ENCODE measurements at places on chromosomes 5 and 9.

DNA sequence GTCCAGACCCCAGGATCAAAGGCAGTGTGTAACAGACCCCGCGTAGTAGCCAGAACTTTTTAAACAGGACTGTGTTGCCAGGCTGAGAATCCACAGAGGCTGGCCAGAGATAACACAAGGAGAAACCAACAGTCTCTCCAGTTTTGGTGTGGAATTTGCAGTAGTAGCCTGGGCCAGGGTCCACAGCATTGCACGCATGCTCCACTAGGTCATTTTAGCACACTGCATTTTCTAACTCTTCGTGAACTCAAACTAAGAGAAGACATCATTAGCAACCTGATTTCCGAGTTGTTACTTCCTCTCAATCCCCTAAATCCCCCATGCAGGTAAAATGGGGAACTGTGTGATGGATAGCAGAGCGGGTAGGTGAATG, 119.6 kb downstream of the BOD1 start:
- no peak for DNase-seq

DNA sequence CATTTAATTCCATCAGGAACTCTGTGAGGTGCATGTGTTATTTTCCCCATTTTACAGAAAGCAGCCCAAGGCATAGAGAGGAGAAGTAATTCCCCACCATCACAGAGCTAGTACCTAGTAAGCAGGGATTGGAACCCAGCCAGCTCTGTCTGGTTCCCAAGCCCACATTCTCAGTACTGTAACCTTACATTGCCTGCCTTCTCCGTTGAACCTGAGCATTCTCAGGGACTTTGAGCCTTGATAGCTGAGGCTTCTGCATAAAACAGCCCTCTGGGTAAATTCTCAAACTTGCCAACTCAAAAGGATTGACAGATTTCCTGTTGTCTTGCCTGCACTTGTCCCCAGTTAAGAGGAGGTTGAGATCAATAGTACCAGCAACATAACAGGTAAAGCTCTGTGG, 9.2 kb upstream of the GLE1 start:
- DNase-seq, result no peak

DNA sequence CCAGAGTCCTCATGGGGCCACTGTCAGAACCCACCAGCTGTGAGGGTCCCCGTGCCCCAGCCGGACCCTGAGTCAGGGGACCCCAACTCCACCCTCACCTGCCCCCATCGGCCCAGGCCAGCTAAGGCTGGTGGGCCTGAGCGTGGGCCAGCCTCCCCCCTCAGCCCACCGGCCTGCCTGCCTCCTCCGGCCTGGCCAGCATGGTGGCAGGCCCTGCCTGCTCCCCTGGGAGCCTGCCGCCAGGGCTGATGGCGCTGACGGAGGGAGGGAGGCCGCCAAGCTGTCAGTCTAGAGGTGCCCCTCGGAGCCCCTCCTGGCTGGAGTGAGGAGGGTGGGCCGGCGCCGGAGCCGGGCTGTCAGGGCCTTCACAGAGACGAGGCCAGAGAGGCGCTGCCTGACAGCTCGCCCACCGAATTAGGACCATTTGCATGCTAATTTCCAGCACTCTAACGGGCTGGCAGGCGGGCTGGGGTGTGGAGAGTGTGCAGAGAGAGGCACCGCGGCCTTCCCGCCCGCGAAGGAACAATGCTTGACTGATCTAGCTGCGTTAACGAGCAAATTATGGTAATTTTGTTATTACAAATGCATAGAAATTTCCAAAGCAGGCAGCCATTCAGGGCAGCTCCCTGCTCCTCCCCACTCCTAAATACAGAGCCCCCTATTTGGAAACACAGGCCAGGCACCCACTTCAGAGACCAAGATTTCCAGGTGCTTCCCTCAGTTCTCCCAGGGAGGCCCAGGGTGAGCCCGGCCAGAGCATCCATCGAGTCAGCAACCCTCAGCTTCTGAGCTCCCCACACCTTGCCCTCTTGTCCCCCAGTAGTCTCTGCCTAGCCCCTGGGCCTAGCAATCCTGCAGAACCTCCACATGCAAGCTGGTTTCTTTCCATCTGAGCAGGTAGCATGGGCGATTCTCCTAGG, 169.3 kb downstream of the PAX5 start:
- DNase-seq, result no peak

GRCh38 chr9:89749500-89750116, 144.8 kb downstream of the GADD45G start:
- no peak for DNase-seq

- DNase-seq, result no peak
These were observed 92.7 kb upstream of the OSMR start for GRCh38 chr5:38753141-38753540.

DNA sequence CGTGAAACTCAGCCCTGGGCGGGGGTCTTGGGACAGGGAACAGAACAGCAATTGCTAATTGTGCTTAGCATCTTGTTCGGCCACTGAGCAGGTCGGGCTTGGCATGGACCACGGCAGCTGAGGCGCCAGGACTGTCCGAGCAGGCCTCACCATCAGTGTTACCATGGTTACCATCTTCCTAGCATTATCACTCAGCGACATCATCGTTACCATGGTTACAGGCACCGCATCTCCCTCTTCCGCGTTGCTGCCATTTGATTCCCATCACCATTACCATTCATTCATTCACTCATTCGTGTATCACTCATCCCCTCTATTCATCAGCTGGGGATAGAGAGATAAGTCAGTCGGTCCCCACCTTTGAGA, 81.0 kb upstream of the ZBTB43 start:
- no peak for DNase-seq

GRCh38 chr5:98349990-98350365, 423.5 kb upstream of the RGMB start:
- DNase-seq, result no peak

- no peak for DNase-seq
These were observed 259.2 kb downstream of the PDZD2 start for GRCh38 chr5:31898036-31898632.

- no peak for DNase-seq
These were observed 45.5 kb upstream of the SHISAL2B start for GRCh38 chr5:64644831-64645230.

DNA sequence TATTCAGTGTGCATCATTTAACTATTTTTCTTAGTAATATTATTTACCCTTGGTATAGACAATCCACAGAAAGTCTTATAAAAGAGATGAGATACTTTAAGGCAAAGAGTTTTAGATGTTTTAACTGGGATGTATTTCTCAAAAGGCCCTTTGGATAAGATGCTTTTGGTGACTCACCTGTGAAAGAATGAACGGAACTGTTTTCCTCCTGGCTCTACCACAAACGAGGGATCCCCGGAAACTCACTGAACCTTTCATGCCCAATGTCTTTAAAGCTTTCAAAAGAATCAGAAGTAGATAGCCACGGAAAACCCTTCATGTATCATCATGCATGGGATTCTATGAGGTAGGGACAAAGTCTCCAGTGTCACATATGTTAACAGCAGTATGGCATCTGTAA, 1.6 kb downstream of the ZNF782 start:
- DNase-seq, result no peak

DNA sequence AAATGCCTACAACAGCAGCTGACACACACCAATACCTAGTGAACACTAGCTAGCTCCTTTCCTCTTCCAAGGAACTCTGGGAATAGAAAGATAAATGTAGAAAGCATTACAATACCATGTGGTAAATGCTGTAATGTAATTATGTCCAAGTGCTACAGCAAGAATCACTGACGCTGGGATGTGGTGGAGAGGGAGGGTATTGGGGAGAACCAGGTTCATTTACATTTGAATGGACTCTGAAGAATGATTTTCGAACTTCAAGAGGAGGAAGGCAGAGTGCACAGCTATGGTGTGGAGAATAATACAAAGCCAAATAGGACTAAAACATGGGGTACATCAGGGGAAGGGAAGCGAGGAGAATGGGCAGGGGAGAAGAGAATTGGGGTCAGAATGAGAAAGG, 158.0 kb downstream of the CDK5RAP2 start:
- no peak for DNase-seq

GRCh38 chr5:150789450-150789849, 10.9 kb downstream of the SMIM3 start:
- DNase-seq, result no peak

- no peak for DNase-seq
These were observed 13.9 kb downstream of the TLR4 start for GRCh38 chr9:117718085-117718484.

- no peak for DNase-seq
These were observed 97.9 kb downstream of the SV2C start for GRCh38 chr5:76180814-76181805.

DNA sequence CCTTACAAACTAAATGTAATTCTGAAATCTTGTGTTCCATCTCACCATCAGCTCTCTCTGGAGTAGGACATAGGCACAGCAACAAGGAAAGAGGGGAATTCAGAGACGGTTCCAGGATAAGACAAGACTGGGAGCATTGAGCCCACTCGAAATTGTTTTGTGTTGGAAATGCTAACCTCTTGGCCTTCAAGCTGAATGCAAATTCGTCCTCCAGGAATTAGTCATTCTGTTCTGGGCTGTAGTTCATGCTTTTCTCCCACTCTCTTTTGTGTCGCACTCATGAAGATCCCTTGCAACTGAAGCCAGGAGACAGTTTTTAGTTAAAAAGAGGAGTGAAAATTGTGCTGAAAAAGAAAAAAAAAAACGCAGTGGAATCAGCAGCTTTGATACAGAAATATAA, 121.7 kb upstream of the SEMA6A start:
- no peak for DNase-seq

- DNase-seq, result no peak
These were observed 152.8 kb upstream of the IER5L start for GRCh38 chr9:129330711-129331492.

- no peak for DNase-seq
These were observed 24.8 kb downstream of the IL6ST start for GRCh38 chr5:55969956-55970355.

GRCh38 chr9:110605565-110605964, 26.0 kb upstream of the SVEP1 start:
- DNase-seq, result no peak

- DNase-seq, result no peak
These were observed 1.1 kb downstream of the ALDH1A1 start for GRCh38 chr9:72951520-72952380.

GRCh38 chr5:143281226-143281625, 122.3 kb downstream of the NR3C1 start:
- DNase-seq, result no peak

- DNase-seq, result no peak
These were observed 138.7 kb upstream of the EFNA5 start for GRCh38 chr5:107809201-107810034.

DNA sequence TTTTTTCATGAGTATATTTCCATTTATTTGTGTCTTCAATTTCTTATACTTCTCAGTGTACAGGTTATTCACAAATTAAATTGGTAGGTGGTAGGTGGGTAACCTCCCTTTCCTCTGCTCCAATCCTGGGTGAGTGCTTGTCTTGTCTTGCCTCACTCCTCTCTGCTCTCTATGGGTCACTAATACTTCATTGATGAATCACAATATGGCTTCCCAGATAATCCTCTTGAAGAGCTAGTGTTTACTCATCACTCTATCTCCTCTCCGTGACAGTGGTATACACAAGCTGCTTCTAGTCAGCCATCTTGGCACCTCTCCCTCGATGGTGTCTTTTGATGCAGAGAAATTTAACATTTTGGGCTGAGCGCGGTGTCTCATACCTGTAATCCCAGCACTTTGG, 331.8 kb upstream of the NMUR2 start:
- DNase-seq, result no peak

- no peak for DNase-seq
These were observed 72.9 kb downstream of the SEC61B start for GRCh38 chr9:99294850-99295461.

DNA sequence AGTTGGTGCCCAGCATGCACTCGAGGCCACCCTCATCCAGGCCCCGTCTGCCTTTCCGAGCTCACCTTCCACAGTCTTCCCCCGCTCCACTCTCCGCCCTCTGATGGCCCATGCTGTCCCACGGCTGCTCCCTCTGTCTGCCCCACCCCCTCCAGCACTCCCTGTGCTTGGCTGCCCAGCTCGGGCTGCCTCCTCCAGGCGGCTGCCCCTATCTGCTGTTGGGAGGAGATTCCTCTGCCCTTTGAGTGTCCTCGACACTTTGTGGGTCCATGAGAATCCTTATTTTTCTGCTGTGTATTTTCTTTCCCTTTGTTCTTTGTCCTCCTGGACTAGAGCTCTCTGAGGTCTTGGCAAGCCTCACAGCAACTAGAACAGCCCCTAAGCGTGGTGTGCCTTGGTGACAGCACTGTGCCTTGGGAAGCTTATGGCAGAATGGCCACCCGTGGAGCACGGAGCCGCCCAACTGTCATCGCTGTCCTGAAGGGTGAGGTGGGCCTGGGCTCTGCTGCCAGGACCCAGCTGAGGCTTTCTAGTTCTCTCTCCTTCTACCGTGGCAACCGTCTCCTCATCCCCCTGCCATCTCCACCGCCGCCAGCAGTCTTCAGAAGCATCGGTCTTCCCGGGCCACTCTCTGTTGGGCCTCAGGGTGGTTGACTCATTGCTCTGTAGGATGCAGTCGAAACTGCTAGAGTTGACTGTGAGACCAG, 5.2 kb downstream of the NTMT1 start:
- no peak for DNase-seq

DNA sequence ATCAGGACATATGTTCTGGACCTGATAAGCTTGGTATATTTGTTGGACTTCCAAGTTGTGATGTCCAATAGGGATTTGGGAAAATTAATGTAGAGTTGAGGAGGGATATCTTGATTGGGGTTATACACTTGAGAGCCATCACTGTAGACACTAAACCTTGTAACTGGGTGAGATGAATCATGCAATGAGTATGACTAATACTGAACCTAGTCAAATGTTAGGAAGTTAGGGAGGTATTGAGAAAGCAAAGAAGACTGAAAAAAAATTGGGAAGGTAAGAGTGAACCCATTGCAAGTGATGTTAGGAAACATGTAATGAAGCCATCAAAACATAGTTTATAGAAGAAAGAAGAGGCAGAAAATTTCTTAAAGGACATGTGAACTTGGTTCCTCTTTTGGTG, 668.4 kb upstream of the CDH9 start:
- DNase-seq, result no peak

DNA sequence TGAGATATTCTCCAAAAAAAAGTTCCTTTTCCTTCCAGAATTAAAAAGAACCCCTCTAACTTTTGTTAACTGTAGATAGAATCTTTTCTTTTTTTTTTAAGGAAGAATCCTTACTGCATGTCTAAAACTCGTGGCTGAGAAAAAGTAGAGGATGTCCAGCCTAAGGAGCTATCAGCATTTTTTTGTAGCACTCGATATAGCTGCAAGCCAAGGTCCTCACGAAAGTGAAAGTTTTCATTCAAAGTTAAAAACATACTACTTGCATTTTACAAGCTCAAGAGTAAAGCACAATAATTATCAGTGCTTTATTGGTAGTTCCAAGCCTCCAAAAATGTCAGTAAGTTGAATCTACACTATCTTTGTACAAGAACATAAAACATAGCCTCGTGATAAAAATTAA, 28.7 kb upstream of the ZSWIM6 start:
- no peak for DNase-seq

DNA sequence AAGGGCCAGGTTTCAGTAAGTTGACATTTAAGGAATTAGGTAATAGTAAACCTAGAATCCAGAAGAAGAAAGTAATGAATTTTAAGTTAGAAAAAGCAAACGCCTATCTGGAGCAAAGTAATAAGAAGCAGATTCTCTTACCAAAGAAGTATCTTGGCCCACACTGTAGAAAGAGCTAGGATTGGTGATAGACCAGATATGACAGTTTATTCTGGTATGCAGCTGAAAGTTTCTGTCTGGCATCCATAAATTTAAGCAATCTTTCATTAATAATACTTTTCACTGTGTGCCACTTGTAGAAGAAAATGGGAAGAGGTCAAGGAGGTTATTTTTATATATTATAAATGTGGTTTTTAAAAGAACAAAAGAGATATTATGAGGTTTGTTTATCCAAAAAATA, 3.0 kb downstream of the RECK start:
- no peak for DNase-seq

- DNase-seq, result no peak
These were observed 214.5 kb downstream of the CAAP1 start for GRCh38 chr9:26677965-26678706.

Measured in smooth muscle cell of the brain vasculature (primary cell).